ENCODE measurements at places on chromosomes 3 and 15.

DNA sequence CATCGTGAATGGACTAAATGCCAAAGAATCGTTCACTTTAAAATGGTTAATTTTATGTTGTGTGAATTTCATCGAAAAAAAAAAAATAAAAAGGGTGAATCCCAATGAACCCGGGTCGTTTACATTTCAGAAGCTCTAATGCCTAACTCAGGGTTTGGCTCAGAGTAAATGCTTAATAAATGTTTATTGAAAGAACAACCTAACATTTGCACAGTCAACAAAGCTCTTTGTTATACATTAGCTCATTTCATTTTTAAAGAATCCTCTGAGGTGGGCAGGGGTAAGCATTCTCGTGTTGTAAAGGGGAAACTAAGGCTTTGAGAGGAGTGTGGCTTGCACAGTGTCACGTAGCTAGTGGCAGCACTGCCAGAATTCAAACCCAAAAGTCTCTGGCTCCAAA lies 109.5 kb downstream of the RPLP1 start:
- no peak for DNase-seq

DNA sequence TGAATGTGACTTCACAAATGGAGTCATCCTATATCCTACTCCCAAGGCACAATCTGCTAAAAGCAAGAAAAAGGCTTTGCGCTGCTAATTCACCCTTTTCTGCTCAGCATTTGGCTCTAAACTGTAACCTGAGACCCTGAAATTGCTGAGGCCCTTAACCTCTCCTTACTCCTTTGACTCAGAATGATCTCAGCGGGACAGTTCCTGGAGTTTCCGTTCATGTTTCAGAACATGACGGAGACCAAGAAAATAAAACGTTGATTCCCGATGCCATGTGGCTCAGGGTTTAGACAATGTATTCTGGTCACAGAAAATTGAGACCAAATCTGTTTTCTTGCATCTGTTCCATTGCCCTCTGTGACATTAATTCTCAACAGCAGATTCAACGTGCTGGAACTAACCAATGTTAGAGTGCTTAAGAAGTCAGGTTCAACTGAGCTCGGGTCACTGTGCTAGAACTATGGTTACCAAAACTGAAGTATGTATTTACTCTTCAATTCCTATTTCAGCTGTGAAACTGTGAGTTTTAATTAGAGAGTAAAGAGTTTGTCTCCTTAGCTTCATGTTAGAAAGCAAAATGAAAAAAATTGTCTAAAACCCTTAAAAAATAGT lies 45.4 kb upstream of the TMC3 start:
- peak; percentile 16 for DNase-seq

DNA sequence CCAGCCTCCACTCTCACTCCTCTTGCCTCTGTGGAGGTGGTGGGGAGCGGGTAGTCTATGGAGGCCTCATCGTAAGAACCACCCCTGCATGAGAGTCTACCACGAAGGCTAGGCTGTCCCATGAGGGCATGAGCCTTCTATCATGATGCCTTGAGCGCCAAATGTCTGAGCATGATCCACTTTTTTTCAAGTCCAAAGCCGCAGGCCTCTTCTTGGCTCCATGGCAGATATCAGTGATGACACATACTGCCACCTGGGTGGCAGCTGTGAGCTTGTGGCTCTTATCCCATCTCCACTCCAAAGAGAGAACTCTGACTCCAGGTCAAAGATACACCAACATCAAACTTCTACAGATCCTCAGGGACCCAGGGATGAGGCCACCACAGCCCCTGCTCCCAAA lies 13.5 kb downstream of the POC1A start:
- no peak for DNase-seq

DNA sequence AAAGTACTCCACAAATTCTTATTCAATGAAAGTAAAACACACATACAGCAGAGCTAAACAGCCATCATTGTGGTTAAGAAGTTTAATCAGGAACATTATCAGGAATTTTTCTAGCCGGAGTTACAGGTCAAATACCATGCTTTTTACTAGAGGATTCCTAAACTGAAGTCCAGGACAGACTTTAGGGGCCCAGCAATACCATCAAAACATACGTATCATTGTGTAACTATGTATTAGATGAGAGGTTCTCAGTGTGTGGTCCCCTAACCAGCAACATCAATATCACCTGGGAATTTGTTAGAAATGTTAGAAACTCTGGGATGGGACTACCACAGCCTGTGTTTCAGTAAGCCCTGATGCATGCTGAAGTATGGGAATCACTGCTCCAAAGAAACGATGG lies 404.2 kb upstream of the IL12A start:
- no peak for DNase-seq
